ENCODE measurements at places on chromosomes 6 and 20.

- peak; percentile 76 for DNase-seq
These were observed 11.5 kb upstream of the DSTN start for GRCh38 chr20:17558154-17558940.

- DNase-seq, result no peak
These were observed 207.5 kb upstream of the ADGRB3 start for GRCh38 chr6:68427630-68428029.

DNA sequence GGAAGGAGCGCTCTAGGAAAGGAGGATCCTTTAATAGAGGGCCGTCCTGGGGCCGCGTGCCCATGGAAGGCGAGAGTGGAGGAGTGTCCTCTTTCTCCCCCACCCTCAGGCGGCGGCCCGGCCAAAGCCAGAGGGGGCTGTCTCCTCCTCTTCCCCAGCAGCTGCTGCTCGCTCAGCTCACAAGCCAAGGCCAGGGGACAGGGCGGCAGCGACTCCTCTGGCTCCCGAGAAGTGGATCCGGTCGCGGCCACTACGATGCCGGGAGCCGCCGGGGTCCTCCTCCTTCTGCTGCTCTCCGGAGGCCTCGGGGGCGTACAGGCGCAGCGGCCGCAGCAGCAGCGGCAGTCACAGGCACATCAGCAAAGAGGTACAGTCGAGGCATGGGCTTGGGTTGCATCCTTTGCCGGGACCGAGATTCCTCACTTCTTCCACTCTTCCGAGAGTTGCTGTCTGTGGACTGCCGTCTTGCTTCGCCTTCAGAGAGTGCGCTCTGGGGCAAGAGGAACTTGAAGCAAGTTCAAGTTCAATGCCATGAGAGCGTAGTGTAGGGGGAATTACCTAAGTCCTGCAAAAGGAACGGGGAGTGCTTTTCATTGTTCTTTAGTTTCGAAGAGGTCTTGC is at the start of gene LAMA2:
Gene LAMA2 (plus strand): TSS at position 148 of the 621 bp plus-strand sequence. CDS start 108 bp downstream, at position 256.
- DNase-seq, result no peak

DNA sequence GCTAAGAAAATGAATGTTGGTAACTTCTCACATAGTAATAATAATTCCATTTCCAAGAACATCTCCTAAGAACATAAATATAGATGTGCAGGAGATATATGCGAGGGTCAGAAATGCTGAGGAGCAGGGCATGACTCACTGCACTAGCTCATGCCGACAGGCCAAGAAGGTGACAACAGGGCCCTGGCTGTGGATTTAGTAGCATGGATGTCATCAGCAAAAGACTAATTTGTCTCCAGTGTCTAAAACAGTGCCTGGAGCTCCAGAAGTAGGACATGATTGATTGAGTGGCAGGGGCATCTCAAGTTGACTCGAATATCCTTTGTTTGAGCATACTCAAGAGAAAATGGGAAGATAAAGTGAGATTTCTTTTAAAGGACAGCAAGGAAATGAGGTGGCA is 207.0 kb upstream of the FOXA2 start:
- no peak for DNase-seq

DNA sequence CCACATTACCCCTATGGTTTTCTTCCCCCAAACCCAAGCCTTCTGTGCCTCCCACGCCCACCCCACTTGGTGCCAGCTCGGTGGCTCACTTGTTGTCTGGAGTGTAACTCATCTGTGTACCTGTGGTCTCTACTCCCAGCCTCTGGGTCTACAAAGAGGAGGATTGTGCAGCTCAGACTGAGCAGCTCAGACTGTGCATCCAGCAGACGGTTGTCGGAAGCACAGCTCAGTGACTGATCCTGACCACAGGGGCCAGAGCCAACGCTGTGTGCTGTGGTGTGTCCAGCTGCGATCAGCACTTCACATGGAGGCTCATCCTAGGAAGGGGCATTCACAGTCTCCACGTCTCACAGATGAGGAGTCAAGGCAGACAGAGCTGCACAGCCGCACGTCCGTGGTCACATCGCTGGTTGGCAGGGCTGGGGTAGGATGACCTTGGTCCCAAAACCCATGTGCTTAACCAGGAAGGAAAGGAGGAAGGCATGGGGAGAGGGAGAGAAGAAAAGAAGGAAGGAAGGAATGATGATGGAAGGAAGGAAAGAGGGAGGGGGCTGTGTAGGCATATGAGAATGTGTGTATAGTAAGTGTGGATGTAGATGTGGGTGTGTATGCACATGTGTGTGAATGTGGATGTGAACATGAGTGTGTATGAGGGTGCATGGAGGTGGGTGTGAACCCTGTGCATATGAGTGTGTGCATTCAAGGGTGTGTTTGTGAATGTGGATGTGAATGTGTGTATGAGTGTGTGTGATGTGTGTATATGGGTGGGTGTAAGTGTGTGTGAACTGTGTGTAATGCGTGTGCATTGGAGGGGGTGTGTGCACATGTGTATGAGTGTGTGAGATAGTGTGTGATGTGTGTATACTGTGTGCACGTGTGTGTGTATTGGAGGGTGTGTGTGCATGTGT is 28.2 kb upstream of the STX16 start:
- no peak for DNase-seq

DNA sequence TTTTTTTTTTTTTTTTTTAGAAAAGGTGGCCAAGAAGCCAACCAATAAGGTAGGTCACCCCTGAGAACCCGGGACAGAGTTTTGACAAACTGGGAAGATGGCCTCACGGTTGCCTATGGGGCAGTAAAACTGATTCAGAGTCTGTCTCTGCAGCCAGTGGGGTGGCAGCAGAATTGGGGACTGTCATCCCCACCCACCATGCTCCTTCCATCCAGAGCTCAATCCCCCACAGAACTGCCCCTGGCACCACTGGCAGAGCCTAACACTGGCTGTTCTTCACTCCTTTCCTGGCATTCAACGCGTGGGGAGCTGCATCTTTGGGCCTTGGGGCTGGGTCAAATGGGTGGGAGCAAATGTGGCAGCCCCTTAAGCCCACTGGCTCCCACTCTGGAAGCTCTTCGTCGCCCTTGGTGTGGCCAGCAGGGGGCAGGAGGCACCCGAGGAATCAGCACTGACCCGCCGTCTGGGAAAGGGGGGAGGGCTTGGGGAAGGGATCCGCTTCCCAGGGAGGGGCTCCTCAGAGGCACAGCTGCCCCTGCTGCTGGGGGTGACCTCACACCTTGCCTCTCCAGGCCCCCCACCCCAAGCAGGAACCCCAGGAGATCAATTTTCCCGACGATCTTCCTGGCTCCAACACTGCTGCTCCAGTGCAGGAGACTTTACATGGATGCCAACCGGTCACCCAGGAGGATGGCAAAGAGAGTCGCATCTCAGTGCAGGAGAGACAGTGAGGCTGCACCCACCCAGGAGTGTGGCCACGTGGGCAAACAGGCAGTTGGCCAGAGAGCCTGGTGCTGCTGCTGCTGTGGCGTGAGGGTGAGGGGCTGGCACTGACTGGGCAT is 10.4 kb downstream of the CD40 start:
- DNase-seq, result no peak

DNA sequence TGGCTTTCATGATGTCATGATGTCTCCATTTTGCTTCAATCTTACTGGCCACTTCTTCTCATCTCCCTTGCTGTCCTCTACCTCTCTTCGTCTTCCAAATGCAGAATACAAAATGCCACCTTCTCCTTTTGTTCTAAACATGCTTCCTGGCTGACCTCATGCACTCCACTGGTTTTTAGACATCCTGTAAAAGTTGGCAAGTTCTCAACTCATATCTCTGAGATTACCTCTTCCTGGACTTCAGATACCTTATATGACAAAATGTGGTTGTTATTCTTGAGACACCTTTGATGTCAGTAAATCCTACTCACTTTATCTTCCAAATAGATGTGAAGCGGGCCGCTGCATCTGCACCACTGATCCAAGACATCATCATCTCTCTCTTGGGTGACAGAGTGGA is 212.7 kb upstream of the FOXA2 start:
- DNase-seq, result no peak

- no peak for DNase-seq
These were observed 300.9 kb upstream of the PRDM1 start for GRCh38 chr6:105785066-105785811.

DNA sequence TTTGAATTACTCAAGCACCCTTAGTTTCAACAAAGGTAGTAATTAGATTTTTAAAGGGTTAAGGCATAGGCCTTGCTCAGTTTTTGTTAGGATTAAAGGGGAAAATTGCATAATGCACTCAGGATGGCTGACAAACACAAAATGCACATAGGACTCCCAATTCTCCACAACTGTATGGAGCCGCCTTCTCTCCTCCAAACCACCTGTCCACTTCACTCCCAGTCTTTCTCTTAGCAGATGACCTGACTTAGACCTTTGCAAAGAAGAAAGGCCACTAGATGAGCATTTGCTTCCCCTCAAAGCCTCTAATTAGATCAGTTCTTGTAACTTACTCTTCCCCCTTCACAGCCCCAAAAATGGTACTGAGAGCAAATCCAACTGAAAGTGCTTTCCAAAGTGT is 20.1 kb downstream of the NSFL1C start:
- no peak for DNase-seq

- DNase-seq, result no peak
These were observed 14.6 kb downstream of the AGPAT4 start for GRCh38 chr6:161259302-161259701.

GRCh38 chr6:158026054-158026900 is 44.6 kb downstream of the SYNJ2 start:
- DNase-seq, result peak; percentile 91

GRCh38 chr20:48433178-48433577 is 394.6 kb downstream of the PREX1 start:
- DNase-seq, result no peak

- peak; percentile 79 for DNase-seq
These were observed 5.2 kb upstream of the BPIFA3 start for GRCh38 chr20:33211817-33212424.

- no peak for DNase-seq
These were observed 162.0 kb upstream of the SIM1 start for GRCh38 chr6:100626721-100627120.

GRCh38 chr6:161301338-161301737 is 27.5 kb upstream of the AGPAT4 start:
- DNase-seq, result no peak

DNA sequence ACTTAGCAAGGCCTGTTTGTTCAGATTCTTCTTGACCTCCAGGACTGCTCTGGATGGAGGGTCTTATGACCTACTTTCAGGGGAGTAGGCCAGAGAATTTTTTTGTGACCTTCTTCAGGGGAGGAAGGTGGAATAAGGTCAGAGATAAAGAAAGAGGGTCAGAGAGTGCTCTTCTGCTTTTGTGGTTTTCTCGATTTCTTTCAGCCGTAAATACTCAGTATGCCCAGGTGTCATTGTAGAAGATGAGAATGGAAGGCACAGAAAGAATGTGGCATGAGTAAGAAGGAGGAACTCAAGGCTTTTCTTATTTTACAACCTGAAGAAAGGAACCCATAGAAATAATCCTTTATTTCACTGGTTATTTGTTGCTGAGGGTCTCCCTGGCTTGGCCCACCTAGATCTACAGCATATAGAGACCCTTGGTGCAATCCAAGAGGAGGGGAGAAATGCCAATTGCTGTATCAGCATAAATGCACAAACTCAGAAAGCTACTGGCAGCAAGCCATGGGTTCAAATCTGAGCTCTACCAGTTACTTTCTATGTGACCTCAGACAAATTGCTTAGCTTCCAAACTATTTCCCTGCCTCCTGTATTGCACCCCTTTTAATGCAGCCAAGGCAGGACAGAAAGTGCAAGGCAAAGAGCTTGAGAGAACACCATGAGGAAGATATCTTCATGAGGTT is 68.0 kb downstream of the OLIG3 start:
- no peak for DNase-seq

GRCh38 chr20:40855269-40855668 is 166.2 kb upstream of the MAFB start:
- no peak for DNase-seq

- DNase-seq, result no peak
These were observed 267.7 kb upstream of the FOXQ1 start for GRCh38 chr6:1044040-1044836.

DNA sequence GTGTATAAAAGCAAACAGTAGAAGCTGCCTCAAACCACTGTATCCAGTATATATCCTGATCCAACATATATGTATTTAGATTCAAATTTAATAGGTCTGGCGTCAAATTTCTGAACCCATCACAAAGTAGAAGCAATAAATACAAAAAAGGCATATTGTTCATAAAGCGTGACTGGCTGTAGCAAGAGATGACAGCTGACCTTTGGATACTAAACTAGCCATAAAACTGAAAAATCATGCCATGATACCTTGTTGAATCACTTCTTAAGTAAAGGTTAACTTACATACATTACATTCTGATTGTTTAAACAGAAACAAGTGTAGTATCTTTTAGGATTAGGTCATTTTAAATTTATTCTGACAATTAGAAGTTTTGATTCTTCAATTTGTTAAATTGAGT is 372.0 kb upstream of the FLRT3 start:
- no peak for DNase-seq

DNA sequence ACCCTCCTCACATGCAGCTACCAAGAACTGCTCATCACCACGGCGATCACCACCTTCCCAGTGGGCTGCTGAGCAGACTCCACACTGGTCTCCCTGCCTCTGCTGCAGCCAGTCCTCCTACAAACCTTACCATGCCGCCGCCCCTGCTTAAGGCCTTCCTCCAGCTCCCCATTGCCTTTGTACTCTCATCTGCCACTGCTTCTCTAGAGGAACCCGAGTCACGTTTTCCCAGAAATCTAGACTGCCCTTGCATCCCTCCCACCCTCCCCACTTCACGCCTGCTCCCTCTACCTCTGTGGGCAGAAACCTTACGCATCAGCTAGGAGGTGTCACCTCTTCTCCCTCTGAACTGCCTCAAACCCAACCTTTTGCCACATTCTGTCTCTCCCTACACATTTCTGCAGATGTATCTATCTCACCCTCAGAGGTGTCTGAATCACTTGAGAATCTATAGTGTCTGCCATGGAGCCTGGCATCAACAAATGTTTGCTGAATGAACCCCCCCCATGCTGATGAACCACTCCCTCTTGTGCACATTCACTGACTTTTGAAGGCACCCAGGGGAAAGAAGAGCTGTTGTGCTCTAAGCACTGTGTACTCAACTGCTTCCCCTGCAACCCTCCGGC is 4.3 kb downstream of the E2F1 start:
- DNase-seq, result no peak

GRCh38 chr20:13788167-13788834 is 3.5 kb downstream of the NDUFAF5 start:
- peak; percentile 28 for DNase-seq

DNA sequence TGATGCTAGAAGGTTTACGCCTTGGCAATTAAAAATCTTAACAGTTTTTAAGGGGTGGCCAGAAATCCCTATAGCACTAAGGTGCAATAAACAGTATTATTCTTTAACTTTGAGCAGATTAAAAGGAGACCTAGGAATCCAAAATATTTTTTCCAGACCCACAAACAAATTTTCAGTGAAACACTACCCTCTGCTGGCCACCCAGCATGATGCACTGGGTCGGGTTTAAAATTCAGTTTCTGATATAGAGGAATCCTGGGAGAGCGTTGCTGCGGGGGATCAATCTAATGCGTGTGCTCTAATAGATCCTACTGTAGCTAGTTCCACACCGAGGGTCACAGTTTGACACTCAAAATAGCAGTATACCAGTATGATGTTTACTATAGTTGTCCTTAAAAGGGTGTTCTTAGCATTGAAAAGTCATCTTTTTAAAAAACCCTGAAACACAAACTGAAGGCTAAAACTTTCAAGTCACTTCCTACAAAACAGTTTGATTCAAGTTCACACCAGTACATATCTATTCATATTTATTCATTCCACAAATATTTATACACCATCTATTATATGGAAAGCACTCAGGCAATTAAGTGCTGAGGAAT is 10.2 kb downstream of the UBE3D start:
- peak; percentile 36 for DNase-seq

- no peak for DNase-seq
These were observed 166.1 kb downstream of the CD83 start for GRCh38 chr6:14283600-14284235.

Measured in SHP77 (cell line).